ENCODE measurements at places on chromosomes 7 and 10.

DNA sequence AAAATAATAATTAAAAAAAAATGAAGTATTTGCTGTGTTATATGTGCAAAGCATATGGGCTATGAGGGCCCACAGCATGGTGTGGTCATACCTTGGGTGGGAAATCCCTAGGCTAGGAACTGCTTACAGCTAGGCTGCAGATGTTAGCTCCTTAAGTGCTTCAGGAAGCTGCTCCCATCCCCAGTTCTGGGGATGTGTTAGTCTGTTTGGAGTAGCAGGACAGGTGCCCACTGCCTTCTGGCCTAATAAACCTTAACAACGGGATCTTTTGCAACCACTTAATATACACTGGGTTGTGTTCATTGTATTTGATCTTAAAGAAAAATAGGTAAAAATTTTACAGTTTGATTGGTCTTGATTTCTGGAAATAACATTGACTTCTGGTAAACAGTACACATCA is 46.3 kb downstream of the HK1 start:
- no peak for DNase-seq

DNA sequence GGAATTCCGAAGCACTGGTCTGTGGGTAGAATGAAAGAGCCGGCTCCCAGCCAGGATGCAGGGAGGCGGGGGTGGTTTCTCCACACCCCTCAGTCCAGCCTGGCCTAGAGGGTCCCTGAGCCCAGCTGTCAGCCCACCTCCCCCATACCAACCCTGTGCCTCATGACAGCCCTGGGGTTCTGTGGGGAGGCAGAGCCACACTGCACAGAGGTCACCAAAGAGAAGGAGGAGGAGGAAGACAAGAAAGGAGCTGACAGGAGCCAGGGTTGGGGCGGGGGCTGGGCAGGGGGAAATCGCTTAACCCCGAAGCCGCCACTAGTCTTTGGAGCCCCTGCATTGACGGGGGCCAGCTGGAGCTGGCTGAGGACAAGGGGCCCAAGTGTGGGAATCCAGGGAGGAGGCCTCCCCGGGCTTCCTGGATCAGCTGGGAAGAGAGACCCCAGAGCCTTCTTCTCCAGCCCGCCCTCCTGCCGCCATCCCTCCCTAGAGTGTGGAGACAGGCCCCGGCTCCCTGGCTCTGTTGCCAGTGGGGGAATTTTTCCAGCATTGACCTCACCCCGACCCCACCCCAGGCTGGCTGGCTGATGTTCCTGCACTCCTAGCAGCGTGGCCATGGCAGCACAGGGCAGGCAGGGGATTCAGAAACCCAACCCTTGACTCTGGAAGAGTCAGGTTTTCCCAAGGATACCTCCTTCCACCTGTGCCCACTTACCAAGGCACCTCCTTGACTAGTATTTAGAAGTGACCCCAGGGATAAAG is 32.5 kb downstream of the KAZALD1 start:
- DNase-seq, result no peak

- no peak for DNase-seq
Observed at GRCh38 chr7:47328392-47329319, 253.3 kb downstream of the TNS3 start.

DNA sequence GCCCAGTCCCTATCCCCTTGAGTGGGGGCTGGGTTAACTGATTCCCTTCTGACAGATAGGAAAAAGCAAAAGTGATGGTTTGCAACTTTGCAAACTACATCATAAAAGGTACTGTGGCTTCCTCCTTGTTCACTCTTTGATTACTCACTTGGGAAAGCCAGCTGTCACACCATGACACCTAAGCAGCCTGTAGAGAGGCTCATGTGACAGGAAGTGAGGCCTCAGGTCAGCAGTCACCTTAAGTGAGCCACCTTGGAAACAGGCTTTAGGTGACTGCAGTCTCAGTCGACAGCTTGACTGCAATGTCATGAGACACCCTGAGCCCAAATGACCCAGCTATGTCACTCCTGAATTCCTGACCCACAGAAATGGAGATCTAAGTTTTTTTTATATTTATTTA is 4.3 kb upstream of the CHCHD2 start:
- no peak for DNase-seq

DNA sequence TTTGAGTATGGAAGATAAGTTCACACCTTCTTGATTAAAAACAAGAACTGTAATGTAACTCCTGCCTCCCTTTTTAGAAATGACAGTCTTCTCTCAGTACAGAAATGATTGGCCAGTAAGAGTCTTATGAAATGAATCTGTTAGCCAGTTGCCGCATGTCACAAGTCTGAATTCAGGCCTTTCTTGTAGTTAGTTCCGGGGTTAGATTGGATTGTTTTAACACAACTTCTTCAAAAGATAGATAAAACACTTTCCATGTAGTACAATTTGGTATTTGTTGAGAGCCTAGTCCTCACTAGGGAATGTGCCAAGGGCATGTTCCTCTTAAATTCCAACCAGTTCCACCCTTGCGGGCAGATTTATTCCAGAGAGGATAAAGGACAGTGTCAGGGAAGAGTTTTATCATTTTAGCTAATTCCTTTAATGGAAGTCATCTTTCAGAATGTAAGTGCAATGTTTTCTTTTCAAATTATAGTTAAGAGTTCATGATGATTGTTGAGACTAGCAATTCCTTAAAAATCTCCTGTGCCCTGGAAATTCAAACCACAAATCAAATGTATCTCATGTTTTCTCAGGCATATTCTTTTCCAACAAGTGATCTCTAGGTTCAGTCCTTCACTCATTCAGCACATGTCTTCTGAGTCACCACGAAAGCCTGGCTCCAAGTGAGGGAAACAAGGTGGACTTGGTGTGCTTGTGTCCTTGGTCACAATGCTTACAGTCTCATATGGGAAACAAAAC is 4.1 kb downstream of the FHIP2A start:
- no peak for DNase-seq

DNA sequence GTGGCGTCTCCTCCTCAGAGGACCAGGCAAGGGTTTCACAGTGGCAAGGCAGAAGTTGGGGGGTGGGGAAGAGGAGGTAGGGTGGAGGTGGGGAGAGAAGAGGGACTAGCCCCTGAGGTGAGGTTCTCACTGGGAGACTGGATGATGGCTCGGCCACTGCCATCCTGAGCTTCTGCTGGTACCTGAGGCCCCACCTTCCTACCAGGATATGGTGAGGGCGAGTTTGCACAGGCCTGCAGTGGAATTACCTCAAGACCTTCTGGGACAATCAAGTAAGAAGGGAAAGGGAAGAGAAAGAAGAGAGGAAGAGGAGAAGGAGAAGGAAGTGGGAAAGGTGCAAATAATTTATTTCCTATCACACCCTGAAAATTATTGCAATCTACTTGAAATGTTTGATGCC is 111.8 kb upstream of the GDF10 start:
- DNase-seq, result no peak
